ENCODE measurements at places on chromosomes 6 and 20.

GRCh38 chr20:22248051-22248667 lies 336.2 kb downstream of the FOXA2 start:
- DNase-seq: no peak

DNA sequence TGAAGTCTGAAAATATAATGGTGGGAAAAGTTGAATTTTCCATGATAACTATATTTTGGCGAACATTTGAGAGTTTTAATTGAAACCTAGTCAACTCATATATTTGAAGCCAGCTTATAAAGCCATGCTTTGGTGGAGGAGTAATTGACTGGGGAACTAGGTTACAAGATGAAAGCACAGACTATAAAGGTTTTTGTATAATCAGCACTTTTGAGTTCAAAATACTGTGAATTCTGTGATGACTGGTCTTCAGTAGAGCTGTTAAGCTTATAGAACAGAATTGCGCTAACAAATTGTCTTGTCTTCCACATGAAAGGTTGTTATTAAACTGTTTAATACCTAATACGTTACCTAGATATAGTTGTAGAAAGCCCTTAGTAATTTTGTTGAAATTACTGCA lies 159.1 kb upstream of the SCGN start:
- no peak for DNase-seq

DNA sequence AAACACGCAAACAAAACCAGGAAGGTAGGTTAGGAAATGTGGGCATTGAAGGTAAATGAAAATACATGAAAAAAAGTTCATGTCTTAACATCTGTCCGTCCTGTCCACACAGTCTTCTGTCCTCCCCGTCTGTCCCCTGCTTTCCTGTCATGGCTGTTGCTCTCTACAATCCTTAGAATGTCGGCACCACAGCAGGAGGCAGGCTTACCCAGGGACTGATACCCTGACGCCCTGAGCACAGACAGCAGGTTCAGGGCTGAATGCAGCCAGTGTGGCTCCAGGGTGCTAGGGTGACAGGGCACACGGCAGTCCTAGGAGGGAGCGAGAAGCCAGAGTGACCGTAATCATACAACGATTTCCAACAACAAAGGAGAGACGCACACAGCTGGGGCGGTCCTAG lies 123.7 kb downstream of the IRF4 start:
- no peak for DNase-seq

GRCh38 chr6:102075539-102075938 lies 682.0 kb downstream of the GRIK2 start:
- DNase-seq: no peak

- DNase-seq: no peak
Measured at GRCh38 chr6:11224966-11225463, 7.5 kb downstream of the NEDD9 start.

DNA sequence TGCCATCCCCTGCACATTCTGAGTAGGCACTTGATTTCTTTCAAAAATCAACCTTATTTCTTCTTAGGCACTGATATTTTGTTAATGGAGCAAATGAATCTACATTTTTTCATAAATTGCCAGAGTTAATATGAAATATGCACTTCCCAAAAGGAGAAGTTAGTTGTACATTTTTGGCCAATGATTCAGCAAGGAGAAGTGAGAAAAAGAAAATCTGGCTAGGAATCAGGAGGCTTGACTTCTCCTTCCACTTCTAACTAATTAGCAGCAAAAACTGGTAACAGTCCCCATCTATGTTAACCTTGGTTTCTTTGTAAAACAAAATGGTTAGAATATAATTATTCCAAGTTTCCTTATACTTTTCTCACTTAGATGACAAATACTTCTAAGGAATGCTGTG lies 7.0 kb upstream of the DSE start:
- no peak for DNase-seq

GRCh38 chr6:97095311-97095850 lies 170.9 kb downstream of the KLHL32 start:
- DNase-seq: no peak

DNA sequence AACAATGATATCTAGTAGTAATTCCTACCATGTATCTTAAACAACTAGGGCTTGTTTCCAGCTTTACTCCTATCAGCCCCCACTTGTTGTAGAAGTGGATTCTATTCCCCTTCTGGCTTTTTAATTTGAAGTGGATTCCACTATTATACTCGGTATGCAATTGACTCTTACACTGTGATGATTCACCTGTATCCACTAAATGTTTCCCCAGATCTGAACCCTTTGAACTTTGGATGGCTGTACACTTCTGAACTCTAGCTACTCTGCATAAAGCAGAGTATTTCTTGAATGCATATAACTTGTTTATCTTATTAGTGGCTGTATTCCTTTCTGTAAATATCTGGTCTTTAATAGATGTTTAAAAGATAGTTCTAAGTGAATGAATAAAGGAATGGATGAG lies 538.4 kb upstream of the NRSN1 start:
- no peak for DNase-seq

- DNase-seq: no peak
Measured at GRCh38 chr20:63314015-63314471, 21.1 kb downstream of the COL20A1 start.

DNA sequence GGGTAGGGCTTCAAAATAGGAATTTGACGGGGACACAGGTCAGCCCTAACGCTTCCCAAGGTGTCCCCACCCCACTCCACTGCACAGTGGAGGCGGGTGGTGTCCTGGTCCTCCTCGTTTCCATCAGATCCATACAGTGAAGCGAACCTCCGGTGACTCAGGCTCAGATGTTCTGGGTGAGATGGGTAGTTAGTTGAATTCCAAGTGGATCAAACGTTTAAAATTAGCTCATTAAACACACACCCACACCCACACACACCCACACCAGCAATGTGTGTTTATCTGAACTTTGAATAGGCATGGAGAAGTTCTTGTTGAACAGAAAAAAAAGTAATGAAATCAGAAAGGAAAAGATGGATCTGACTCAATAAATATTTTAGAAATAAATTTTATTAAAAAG lies 58.9 kb downstream of the CDH4 start:
- no peak for DNase-seq

DNA sequence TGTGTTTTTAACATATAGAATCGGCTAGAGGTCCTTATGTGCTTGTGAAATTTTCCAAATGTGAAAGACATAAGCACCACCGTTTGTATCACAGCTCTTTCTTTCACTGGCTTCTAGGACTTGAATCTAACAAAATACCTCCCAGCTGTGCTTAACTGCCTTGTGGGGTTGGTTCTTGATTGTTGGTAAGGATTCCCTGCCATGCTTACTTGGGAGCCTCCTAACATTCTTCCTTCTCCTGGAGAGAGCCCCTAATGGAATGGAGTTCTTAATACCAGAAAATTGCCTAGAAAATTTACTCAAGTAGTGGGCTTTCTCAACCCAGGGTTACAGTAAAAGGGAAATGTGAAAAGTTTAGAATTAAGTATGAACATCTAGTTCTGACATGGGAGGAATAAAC lies 121.2 kb downstream of the COL19A1 start:
- no peak for DNase-seq

GRCh38 chr6:89352278-89353117 lies at the start of gene UBE2J1:
Gene UBE2J1 (minus strand): TSS chr6:89352722. CDS start chr6:89352569, 153 bp downstream.
- DNase-seq: no peak

GRCh38 chr6:3799719-3800118 lies 48.2 kb upstream of the PXDC1 start:
- no peak for DNase-seq

GRCh38 chr20:25859649-25860530 lies 163.2 kb upstream of the ZNF337 start:
- peak; percentile 61 for DNase-seq

GRCh38 chr6:2186516-2186915 lies 58.9 kb downstream of the GMDS start:
- no peak for DNase-seq

- DNase-seq: no peak
Measured at GRCh38 chr6:76876922-76877553, 586.3 kb downstream of the HTR1B start.

DNA sequence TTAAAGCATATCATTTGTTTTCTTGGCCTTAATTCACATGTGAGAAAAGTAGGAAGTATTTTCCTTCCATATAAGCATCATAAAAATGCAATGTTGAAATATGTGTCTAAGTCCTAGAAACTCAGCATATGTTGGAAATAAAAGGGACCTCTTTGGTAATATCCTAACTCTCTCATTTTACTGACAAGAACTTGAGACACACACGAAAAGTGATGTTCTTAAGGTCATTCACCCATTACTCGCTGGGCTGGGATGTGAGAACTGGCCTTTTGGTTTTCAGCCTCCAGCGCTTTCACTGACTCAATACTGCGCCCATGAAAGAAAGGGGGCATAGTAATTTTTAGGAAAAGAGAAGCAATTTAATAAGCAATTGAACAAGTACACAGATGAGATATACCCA lies 153.5 kb upstream of the SCGN start:
- no peak for DNase-seq

DNA sequence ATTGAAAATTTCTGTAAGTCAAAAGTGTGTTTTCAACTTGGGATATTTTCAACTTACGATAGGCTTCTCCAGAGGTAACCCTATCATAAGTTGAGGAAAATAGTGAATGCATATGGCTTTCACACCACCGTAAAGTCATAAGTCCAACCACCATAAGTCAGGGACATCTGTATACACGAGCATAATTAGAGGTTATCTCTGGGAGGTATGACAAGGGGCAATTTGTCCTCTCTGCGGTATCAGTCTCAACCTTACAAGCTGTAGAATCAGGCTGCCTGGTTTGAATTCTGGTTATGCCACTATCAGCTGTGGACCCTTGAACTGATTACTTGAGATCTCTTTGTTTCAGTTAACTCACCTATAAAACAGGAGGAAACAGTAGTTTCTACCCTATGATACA lies 202.9 kb upstream of the JARID2 start:
- no peak for DNase-seq

- DNase-seq: no peak
Measured at GRCh38 chr6:16205377-16206144, 32.8 kb upstream of the GMPR start.

DNA sequence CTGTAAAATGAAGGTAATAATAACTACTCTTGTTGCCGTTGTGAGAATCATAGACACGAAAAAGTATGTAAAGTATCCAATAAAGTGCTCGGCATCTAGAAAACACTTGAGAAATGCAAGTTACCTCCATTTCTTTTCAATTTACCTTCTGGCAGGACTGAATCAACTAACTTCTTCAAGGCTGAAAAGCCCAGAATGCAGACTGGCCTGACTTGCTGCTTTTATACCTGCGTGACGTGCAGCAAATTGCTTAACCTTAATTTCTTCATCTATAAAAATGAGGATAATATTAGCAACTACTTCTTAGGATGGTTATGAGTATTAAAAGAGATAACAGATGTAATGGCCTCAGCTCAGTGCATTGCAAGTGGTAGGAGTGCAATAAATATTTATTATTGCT lies 39.6 kb downstream of the GRIK2 start:
- no peak for DNase-seq

- DNase-seq: no peak
Measured at GRCh38 chr6:160132297-160132637, 10.7 kb downstream of the SLC22A1 start.

- DNase-seq: no peak
Measured at GRCh38 chr6:5190507-5190906, 70.2 kb downstream of the LYRM4 start.

DNA sequence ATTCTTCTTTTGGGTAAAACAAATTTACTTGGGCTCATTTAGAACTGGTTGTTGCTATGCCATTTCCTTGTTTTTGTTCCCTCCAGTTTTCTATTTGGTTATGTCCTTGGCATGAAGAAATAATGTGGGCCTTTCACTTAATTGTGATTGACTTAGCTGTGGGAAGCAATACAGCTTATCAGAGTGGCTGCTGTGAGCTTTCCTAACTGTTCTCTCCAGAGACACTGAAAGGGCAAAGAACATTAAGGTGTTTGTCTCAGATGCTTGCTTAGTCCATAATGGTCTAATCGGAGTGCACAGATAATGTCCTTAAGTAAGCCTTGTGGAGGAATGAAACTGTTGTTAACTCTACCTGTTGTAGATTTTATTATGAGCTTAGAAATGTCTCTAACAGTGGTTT lies 56.6 kb downstream of the SH3BGRL2 start:
- no peak for DNase-seq

DNA sequence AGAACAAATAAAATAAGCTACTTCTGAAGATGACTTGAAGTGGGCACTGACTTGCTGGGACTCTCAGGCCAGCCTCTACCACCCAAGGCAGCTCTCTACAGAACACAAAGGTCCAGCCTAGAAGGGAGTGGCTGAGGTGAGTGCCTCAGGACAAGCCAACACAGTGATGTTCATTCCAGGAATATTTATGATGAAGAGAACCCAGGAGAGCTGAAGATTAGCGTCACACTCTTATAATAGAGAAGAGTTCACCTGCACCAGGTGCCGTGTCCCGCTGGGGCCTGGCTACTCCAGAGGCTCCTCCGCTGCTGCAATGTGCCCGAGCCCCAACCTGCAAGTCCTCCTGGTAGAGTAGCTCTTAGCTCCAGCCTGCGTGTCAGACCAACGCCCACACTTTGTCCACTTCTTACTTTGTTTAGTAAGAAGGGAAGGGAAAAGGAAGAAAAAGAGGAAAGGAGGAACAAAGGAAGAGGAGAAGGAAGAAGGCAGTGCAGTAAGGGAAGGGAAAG lies 182.4 kb upstream of the QKI start:
- DNase-seq: no peak

GRCh38 chr6:136790411-136791295 lies 1.6 kb downstream of the MAP3K5 start:
- DNase-seq: no peak

DNA sequence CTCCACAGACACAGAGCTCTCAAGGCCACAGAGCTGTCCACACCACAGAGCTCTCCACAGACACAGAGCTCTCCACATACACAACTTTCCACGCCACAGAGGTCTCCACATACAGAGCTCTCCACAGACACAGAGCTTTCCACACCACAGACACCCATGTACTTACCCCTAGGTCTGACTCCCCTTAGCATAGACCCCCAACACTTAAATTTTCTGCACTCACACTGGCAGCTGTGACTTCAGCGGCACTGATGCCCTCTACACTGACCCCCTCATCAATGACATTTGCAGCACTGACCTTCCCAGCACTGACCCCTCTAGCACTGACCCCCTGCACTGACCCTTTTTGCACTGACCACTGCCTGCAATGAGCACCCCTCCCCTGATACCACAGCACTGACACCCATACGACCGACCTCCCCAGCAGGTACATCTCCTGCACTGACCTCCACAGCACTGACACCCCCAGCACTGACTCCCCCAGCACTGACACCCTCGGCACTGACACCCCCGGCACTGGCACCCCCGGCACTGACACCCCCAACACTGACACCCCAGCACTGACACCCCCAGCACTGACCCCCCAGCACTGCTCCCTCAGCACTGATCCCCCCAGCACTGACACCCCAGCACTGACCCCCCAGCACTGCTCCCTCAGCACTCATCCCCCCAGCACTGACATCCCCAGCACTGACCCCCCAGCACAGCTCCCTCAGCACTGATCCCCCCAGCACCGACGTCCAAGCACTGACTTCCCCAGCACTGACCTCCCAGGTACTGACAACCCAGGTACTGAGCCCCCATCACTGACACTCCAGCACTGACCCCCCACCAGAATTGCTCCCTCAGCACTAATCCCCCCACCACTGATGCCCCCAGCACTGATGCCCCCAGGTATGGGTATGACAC lies 56.5 kb downstream of the ERMARD start:
- no peak for DNase-seq

- no peak for DNase-seq
Measured at GRCh38 chr6:76772951-76773350, 690.3 kb downstream of the HTR1B start.

- no peak for DNase-seq
Measured at GRCh38 chr6:146357578-146358430, 185.8 kb upstream of the RAB32 start.

GRCh38 chr6:146211646-146212045 lies 182.8 kb downstream of the GRM1 start:
- no peak for DNase-seq

- no peak for DNase-seq
Measured at GRCh38 chr6:15359335-15359862, 113.5 kb downstream of the JARID2 start.
